Stimulated activated CD4-positive, alpha-beta T cell treated with anti-CD3 and anti-CD28 coated beads, Interleukin-15, amount 100 ng/mL, for 1 hour (primary cell): ENCODE measurements at places on chromosomes 7 and 10.
A peak's percentile ranks its signal among the peaks of the same experiment; 100 is the strongest.

DNA sequence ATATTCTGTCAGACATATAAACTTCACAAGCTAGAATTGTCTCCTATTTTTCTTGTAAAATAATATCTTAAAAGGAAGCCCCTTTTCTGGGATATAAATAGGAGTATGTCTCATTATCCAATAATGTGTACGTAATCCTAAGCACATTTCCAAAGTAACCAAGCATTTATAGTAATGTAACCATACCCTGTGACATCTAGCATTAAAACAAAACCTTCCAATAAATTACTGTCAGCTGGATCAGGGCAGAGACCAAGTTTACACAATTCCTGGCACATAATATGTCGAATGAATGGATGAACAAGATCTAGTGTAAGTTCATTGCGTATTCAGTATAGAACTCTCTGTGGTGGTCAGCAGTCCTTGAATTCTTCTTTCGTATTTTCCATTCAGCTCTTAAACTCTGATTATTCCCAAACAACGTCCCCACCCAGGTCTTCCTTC is 14.3 kb downstream of the CPED1 start:
- DNase-seq, result no peak

DNA sequence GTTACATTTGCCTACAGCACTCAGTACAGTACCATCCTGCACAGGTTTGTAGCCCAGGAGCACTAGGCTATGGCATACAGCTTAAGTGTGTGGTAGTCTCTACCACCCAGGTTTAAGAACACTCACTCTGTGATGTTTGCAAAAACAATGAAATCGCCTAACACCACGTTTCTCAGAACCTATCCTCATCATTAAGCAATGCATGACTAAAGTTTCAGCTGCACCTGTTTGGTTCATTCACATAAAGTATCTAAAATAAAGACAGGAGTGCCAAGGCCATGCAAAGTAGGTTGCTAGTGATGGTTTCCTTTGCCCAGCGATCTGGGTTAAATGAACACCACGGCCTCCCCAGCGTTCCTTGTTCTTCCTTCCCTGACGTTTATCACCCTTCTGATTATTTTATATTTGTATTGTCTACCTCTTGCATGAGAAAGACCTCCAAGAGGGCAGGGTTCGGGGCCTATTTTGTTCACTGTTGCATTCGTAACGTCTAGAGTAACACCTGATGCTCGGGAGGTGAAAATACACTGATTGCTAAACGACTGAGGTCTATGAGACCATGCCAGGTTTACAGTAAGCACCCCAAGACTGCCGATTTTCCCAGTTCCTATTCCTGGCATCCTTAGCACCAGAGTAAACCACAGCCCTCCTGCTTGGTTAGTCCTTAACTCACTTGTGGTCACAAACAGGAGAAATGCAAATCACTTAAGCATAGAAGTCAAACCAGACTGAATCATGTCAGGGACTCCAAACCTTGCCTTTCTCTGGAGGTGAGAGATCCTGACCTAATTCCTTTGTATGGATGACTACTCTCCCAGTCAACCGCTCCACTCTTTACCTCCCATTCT is 204.1 kb upstream of the NFE2L3 start:
- DNase-seq, result no peak

DNA sequence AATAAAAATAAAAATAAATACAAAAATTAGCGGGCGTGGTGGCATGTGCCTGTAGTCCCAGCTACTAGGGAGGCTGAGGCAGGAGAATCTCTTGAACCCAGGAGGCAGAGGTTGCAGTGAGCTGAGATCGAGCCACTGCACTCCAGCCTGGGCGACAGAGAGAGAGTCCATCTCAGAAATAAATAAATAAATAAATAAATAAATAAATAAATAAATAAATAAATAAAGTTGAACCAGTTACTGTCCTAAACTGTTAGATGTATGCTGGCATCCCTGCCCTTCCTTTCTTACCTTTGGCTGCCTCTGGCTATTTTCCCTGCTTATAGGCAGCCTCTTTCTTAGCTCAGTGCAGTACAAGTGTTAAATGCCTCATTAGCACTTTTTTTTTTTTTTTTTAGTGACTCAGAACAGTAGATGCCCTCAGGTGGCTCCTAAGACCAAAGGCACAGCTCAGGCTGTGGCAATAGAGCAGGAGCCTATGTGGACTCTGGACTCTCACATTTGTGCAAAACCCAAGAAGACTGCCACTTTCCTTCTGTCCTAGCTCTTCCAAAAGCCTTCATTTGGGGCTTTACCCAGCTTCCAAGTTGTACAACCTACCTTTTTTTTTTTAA is 30.6 kb upstream of the CABCOCO1 start:
- DNase-seq, result no peak

DNA sequence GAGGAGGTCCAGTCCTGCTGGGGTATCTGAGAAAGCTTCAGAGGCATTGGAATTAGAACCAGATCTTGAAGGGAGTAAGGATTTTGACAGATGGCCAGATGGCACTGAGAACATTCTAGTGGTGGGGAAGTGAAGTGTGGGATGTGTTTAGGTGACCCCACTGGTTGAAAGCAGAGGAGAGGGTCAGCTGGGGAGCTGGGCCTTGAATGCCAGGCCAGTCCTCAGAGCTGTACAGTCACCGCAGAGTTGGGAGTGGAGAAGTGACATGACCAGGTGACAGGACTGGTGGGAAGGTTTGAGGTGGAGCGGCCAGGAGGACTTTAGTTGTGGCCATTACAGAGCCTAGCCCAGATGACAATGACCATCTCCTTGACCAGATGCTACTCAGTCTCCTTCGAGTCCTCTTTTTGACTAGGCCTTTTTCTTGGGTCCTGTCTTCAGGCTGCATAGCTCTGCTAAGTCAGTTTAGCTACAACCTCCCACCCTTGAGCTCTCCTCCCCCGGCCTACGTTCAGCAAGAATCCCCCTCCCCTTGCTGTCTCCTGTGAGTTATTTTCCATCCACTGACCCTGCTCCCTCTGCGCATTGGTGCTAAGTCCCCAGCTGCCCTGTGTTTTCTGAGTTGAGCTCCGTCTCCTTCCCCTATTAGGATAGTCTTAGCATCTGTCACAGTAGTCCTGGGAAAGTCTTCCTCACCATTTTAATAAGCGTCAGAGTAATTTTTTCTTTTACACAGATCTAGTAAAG is 56.3 kb downstream of the CCNY start:
- no peak for DNase-seq

DNA sequence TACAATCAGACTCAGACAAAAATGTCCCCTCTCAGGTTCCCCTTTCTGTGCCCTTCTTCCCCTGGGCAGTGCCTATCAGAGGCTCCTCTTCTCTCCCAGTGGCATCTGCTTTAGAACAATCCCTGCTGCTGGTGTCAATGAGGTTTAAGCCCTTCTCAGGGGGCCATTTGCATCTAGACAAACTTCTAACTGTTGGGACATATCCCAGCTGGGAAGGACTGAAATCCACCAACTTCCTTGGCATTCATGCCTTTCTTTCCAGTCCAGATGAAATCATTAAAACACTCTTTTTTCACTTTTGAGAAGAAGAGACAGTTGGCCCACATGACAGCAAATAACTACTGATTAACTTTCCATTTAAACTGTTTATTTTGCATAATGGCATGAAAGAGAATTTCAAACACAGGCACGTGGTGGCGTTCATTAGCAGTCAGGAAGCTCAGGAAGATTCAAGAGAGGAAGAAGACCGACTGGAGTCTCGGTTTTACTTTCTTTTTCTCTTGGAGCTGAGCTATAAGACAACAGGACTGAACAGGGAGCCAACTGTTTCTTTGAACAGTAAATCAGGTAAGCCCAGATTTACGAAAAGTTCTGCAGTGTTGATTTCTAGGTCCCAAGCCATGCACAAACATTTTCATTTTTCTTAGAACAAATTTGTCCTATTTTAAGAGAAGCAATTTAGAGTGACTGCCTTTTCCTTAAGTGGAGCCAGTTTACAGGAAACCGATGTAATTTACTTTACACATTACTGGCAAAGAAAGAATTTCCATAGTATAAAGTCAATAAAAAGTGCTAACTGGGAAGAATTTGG is at the start of gene GIMAP2:
TSS of gene GIMAP2 (plus strand) at position 488 of the 811 bp plus-strand sequence. CDS start 1,354 bp downstream, outside the sequence.
- no peak for DNase-seq

DNA sequence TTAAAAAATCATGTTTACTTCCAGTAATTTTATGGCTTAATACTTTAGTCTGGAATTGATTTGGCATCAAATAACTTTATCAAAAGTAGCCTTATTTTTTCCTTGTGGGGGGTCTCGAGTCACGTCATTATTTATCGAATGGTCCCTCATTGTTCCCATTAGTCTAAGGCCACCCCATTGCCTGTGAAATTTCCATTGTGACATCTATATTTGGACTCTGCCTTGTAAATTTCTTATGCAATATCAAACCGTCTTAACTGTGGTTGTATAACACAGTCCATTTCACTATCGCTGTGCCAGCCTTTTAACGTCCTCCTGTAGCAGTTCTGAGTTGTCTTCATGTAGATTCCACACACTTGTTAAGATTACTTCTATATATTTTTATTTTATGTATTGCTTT is 103.9 kb upstream of the RET start:
- no peak for DNase-seq

DNA sequence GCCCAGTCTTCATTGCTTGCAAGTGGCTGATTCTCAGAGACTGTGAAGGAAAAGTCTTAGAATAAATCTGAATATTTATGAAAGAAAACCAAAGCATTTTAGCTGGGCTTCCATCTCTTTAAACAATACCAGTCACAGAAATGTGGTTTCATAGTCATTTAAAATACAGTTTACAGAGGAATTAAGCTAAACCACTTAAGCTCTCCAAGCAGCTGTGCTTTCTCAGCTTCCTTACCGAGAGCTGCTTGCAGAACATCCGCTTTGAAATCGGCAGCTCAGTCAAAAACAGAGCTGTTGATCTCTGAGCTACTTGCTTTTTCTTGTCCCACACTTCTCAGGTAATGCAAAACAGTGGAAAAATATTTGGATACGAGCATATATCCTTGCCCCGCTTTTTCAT is 134.5 kb downstream of the DYNC1I1 start:
- no peak for DNase-seq

- DNase-seq, result peak; percentile 41
Observed at GRCh38 chr10:102120142-102120990, at the start of gene LDB1. Gene LDB1, minus strand, starts transcription at chr10:102120368. Its CDS starts 258 bp downstream, at chr10:102120110.

DNA sequence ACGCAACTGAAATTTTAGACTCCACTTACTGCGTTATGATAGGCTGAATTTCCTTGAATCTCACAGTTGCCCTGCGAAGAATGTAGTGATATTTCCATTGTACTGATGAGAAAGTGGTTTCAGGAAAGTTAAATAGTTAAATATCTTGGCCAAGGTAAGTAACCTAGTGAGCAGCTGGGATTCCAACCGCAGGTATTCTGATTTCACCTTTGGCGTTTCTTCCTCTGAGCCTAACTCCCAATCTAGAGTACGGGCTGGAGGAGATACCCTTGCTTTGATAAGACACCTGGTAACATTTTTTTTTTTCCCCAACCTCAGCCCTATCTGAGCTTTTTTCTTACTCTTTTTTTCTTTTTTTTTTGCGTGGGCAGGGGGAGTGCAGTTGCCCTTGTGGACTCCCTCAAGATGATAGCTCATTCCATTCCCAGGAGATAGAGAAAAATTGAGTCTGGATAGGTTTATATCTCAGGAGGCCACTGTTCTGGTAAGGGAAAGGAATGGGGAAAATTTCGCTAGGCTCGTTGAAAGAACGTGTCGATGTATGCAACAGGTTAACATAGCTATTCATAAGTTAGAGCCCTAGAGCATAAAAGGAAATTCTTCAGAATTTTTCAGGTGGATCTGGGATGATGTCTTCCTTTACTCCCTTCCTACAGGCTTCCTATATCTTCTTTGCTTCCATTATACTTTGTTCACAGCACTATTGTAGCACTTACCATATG is 3.1 kb upstream of the TAS2R38 start:
- no peak for DNase-seq

- no peak for DNase-seq
Observed at GRCh38 chr7:6032641-6033040, 1.5 kb downstream of the ANKRD61 start.

GRCh38 chr10:6083523-6084475 is 5.0 kb upstream of the RBM17 start:
- DNase-seq, result no peak

DNA sequence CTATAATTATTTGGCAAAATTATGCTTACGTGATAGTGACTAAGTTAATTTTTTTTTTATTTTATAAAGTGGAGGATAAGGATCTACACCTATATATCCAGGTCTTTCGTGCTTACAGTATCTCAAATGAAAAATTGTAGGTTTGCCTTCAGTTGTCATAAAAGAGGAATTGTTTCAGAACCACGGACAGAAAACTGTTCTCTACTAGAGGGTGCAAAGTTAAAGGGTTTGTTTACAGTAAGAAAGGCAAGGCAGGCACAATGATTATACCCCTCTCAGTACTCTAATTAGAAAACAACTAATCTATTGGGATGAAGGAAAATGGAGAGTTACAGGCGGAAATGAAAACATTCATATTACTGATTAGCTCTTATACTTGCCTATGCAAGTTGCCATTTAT is 1.5 kb downstream of the PCLO start:
- DNase-seq, result no peak

DNA sequence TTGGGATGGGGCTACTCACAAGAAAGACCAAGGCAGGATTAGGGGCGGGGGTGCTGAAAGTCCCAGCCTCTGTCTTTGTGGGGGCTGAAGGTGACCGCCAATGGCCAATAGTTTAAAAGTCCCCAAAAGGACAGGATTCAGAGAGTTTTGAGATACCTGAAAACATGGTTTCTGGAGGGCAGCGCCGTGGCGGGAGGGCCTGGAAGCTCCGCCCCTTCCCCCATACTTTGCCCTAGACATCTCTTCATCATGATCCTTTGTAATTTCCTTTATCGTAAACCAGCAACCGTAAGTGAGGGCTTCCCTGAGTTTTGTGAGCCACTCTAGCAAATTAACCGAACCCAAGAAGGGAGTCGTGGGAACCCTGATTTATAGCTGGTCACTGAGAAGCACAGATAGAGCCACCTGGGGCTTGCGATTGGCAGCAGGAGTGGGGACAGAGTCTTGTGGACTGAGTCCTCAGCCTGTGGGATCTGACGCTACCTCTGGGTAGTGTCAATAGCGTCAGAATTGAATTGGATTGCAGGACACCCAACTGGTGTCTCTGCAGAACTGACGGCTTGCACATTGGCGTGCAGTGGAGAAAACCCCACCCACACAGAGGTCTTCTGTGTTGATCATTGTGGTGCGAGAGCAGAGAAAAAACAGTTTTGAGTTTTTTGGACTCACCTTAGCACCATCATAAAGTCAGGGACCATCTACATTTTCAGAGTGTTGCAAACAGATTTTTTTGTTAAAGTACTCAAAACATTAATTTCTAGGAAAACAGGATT is 169.3 kb downstream of the USP6NL start:
- no peak for DNase-seq

- no peak for DNase-seq
Observed at GRCh38 chr10:50392966-50393718, 141.8 kb upstream of the ASAH2 start.

GRCh38 chr7:74344786-74345185 is 55.6 kb downstream of the CLIP2 start:
- no peak for DNase-seq
